Activated CD4-positive, CD25-positive, alpha-beta regulatory T cell (primary cell): ENCODE measurements at places on chromosomes 6 and 20.

- no peak for DNase-seq
Observed at GRCh38 chr20:39302312-39302711, 340.2 kb downstream of the DHX35 start.

DNA sequence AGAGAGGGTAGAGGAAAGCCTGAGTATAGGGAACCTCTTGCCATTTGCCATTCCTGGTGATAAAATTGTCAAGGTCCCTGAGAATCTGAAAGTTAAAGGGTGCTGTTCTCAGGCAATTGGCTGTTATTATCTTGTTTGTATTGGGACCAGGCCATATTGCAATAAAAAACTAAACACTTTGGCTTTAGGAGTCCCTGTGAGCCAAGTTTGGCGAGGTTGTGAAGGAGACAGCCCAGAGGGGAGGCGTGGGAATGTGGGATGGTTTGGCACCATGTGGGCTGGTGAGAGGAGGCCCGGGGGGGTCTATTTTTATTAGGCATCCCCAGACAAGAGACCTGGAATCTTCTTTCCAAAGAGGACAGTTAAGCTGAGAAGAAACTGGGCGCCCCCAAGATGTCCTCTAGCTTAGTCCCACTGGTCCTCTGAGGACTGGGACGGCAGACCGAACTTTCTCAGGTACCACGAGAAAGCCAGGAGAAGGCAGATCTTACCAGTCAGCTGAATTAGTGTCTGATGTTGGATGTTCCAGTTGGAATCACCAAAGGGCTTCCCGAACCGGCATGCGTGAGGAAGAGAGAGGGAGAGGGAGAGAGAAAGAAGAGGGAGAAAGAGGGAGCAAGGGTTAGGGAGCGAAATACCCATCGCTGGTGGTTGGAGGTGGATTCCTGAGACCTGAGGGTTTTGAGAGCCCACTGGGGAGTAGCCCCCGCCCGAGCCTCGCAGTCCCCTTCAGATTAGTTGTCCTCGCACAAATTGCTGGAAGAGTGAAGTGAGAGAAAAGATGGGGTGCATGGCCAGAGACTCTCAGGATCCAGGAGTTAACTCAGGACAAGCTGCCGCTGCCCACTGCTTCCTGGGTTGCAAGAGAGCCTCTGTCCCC is 24.4 kb downstream of the DYNLT1 start:
- DNase-seq = no peak

DNA sequence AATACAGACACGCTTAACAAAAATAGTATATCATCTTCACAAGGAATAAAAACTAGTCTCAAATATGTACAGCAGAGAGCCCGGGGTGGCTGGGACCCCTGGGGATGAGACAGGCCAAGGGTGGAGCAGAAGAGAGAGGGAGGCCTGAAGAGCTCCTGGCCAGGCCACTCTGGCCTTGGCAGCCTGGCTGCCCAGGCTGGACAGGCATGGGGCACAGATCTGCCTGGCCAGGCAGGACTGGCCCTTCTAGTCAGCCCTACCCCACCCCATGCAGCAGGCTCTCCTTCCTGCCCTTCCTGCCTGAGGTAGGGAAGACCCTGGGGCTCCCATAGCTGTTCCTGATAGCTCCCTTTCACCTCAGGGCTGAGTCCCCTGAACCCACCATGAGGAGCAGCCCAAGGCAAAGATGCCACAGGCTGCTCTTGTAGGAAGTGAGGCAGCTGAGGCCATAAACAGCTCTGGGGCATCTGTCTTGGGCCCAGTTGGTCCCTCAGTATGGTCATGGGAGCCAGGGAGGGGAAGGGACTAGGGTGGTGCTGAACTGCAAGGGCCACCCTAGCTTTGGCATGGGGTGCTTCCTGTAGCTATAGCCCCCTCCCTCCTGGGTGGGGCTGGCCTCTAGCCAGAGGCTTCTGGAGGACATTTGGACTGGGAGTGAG is 27.1 kb downstream of the COX4I2 start:
- no peak for DNase-seq

DNA sequence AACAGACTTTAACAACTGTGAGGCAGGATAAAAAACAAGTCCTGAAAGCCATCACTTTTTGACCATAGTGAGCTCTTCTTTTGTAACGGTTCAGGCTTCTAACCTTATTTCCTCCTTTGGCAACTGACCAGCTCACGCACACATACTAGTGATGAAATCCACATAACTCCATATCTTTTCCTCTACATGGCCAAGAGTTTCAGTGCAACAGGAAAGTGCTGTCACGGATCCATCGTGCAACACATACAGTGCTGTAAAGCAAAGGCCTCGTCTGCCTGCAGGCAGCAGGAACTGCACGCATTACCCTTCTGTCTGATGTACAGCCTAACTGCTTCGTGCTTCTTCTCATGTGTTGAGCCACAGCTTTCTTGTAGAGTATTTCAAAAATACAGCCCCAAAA is 108.5 kb downstream of the EPM2A start:
- DNase-seq = no peak

DNA sequence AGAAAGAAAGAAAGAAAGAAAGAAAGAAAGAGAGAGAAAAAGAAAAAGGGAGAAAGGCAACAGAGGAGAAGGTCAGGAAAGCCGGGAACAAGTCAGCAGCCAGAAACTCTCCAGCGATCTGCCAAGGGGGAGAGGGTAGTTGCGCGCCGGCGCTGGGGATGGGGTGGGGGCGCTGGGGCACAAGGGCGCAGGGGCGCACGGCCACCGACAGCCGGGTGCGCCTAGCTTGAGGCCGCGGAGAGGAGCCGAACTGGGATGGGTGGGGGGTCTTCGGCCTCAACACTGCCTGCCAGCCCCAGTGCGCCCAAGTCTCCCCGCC is 533 bp upstream of the RSPO3 start:
- DNase-seq = no peak

DNA sequence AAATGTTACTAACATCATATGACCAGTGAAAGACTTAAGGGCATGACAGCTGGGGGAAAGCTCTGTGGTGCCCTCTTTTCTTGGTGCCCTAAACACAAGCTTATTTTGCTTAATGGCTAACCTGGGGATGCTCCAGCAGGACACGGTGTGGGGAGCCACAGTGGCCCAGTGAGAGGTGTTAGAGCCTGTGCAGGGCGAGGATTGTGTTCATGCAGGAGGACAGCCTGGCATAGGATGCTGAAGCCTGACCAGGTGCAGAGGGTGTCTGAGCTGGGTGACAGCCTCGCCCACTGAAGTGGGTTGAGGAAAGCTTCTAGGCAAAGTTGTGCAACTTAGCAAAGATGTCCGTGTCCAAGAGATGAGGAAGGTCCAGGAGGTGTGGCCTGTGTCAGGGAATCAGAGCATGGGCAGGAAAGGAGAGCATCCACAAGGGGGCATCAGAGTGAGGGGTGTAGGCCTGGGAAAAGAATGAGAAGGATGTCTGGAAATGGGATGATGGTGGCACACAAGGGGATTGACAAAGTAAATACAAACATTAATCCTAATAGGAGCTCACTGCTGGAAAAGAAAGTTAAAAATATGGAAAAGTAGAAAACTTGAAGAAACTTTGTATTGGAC is 33.9 kb downstream of the SLC17A4 start:
- no peak for DNase-seq

DNA sequence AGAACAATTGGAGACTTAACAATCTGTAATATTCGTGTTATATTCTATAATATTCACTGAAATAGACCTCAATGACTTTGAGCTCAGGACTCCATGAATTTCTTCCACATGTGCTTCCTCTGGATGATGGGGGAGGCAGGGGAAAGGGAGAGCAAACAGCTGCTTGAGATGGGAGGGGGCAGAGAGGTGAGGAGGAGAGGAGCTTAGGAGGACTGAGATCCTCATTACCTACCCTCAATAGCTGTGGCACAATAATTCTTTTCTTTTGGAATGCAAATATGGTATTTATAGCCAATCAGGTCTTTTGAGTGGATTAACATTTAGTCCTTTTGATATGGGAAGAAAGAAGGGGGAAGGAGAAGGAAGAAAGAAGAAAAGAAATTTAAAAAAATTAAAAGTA is 64.1 kb upstream of the ZNF217 start:
- DNase-seq = no peak

DNA sequence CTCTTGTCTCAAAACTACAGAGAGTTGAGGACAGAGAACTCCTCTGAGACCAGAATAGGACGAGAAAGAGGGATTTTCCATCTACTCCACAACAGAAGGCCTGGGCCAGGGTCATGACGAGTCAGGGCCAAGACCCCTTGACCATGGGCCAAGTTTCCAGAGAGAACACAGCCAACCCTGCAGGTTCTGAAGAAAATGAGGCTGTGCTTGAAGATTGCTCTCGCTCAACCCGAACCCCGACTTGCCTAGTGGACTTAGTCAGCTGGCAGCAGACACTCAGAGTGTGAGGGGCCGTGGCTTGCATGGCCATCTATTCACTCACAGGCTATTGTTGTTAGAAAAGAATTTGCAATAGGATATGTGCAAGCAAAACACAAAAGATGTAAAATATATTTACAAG is 54.5 kb downstream of the TMEM242 start:
- DNase-seq = no peak

DNA sequence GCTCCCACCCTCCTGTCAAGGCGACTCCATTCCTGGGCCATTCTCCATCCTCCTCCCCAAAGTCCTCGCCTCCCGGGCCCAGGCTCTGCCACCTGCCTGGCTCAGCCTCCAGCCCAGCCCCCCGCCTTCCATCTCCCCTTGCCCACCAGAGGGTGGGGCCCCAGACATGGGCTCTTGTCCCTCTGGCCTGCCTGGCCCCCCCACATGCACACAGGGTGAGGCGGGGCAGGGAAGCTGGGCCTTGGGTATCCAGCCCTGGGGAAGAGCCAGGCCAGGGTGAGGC is 95.2 kb downstream of the YTHDF1 start:
- no peak for DNase-seq

DNA sequence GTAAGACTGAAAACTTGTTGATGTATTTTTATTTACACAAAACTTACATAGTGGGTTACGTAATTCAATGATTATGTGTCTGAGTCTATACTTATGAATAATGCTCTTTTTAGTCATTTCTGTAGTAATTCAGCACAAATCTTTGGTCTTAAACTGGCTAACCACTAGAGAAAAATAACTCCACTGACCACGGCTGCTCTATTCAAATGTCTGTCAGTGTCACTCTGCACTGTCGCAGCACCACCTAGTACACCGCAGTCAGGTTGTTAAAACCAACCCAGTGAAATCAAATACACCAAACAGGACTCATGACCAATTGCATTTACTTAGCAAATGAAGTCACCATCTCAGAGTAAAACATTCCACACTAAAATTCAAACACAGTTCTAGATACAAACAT is 93.5 kb upstream of the CCDC28A start:
- DNase-seq = no peak

GRCh38 chr6:27668442-27669294 is 195.8 kb upstream of the ZNF184 start:
- no peak for DNase-seq

DNA sequence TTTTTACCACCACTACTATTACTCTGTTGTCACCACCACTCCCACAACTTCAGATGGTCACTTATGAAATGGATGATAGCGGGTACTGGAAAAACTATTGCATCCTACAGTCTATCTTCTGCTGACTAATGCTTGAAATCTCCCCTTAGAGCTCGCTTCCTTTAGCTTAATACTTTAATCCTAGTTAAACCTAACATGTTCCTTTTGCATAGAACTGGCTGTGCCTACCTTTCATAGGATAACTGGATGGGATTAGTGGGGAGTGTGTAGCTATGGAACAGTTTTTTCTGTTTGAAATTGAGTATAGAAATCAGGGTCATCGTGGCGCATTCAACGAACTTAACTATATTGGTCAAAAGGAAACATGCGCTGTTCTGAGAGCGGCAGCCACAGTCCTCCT is 294.7 kb downstream of the FARS2 start:
- DNase-seq = no peak

- DNase-seq = no peak
Observed at GRCh38 chr20:34112600-34113101, 608 bp upstream of the EIF2S2 start.

- no peak for DNase-seq
Observed at GRCh38 chr6:156974830-156975261, 197.7 kb downstream of the ARID1B start.

DNA sequence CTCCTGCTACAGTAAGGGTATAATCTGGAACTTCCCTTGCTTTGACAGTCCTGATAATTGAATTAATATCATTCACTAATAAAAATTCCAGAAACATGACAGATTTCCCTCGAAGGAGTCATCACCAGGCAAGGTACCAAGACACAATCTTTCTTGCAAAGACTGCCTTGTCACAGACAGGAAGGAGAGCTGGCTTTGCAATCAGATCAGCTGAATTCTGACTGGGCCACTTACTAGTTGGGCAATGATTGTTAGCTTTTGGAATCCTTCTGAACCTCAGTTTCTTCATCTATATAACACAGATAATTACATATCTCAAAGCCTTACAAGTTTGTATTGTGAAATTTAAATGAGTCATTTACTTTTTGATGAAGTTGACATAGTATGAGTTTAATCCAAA is 344.2 kb downstream of the RFPL4B start:
- no peak for DNase-seq

GRCh38 chr6:170143401-170144150 is 147.3 kb downstream of the DLL1 start:
- no peak for DNase-seq

- DNase-seq = no peak
Observed at GRCh38 chr20:41032271-41032670, 3.6 kb downstream of the TOP1 start.

GRCh38 chr6:154429711-154430110 is 73.1 kb upstream of the IPCEF1 start:
- DNase-seq = no peak

- DNase-seq = no peak
Observed at GRCh38 chr6:6752129-6752528, 163.6 kb downstream of the LY86 start.

DNA sequence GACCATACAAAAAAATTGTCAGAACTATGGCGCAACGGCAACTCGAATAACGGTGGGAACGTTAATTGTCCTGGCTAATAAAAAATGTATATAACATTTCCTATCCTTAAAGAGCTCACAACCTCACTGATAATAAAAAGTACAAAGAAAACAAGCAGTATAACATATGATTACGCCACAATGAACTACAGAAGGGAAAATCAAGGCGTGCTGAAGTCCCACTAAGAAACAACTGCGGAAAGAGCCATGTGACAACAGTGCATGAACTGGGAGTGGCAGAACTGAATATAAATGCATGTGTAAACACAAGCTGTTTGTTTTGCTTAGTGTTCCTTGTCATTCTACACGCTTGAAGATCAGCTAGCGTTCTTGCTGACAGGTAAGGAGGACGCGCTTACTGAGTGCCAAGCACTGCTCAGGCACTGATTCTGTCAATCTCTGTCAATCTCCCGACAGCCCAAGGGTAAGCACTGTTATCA is 466 bp upstream of the PSMB1 start:
- peak; percentile 42 for DNase-seq
